ENCODE measurements at places on chromosomes 6 and 20.

GRCh38 chr20:34011275-34011674 is 17.6 kb downstream of the RALY start:
- DNase-seq: no peak

DNA sequence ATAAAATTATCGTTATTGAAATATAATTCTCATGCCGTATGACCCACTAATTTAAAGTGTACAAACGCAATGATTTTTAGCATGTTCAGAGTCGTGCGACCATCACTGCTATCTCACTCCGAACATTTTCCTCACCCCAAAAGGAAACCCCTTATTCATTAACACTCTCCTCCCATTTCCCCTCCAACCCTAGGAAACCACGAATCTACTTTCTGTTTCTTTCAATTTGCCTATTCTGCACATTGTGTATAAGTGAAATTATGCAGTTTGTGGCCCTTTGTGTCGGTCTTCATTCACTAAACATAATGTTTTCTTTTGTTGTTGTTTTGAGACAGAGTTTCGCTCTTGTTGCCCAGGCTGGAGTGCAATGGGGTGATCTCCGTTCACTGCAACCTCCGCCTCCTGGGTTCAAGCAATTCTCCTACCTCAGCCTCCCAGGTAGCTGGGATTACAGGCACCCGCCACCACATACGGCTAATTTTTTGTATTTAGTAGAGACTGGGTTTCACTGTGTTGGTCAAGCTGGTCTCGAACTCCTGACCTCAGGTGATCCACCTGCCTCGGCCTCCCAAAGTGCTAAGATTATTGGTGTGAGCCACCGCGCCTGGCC is 99.7 kb upstream of the ZNF217 start:
- no peak for DNase-seq

DNA sequence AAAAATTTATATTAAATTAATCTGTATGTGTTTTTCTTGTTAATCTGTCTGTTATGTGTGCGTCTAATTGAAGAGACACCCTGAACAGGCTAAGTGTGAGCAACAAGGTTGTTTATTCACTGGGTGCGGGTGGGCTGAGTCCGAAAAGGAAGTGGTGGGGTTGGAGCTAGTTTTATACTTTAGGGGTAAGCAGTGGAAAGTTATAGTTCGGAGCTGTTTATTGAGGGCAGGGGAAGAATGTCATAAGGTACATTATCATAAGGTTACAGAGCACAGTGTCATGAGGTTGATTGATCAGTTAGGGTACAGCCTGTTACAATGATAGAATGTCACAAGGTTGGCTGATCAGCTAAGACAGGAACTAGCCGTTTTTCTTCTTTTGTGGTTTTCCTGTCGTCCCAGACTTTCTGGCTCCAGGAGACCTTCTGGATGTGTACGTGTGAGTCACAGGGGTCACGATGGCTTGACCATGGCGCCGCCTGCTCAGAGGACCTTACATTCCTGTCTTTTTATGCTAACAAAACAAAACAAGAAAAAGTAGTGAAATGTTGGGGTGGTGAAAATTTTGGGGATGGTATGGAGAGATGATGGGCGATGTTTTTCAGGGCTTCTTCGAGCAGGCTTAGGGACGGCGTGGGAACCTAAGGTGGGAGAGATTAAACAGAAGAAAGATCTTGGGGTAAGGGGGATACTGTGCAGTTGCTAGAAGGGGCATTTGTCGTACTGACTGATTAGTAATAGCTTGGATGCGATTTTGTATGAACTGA is 754.0 kb upstream of the ADGRB3 start:
- no peak for DNase-seq

DNA sequence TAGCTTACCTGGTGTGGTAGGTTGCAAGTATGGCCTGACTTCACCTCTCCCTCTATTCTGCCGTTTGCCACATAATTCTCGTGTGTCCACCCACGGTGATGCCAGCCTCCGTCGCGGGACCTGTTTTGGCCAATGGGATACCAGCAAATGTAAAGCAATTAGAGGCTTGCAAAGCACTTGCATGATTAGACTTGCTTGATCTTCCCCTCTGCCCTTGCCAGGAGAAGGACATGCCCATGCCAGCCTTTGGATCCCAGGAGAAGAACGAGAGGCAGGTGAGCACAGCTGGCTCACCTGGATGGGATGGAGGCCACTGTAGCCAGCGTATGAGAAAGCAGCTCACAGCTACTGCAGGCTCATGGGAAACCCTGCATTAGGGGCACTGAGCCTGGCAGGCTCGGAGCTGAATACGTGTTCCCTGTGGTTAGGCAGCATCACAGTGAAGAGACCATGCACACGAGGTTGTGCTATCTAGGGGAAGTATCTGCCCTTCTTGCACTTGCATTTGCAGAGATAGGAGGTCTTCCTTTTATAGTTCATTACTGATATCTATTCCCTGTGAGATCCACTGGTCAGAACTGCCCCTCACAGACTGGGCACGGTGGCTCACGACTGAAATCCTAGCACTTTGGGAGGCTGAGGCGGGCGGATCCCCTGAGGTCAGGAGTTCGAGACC is 62.4 kb downstream of the TMEM242 start:
- no peak for DNase-seq

- no peak for DNase-seq
These were observed 73.6 kb upstream of the HCRTR2 start for GRCh38 chr6:55100686-55101085.

DNA sequence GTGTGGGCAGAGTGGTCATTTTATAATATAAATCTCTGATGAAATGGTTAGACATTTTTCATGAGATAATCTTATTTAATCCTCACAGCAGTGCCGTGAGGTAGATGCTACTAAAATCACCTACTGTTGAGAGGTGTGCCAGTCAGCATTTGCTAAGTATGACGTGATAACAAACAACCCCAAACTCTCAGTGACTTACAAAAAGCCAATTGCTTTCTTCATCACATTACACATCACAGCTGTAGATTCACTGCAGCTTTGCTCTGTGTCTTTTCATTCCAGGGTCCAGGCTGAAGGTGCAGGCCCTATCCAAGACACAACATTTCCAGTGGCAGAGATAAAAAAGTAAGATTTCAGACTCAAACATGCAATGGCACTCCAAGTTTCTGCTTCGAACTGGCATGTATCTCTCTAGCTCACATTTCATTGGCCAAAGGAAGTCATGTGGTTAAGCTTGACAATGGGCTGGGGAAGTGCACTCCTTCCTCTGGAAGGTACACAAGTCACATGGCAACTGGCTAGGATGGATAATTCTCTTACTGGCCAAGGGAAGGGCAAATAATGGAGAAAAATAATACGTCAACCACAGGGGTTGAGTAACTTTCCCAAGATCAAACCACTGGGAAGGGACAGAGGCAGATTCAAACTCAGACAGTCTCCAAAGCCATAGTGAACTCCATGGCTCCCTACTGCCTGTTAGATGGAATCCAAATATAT is 69.5 kb upstream of the EPB41L1 start:
- no peak for DNase-seq

DNA sequence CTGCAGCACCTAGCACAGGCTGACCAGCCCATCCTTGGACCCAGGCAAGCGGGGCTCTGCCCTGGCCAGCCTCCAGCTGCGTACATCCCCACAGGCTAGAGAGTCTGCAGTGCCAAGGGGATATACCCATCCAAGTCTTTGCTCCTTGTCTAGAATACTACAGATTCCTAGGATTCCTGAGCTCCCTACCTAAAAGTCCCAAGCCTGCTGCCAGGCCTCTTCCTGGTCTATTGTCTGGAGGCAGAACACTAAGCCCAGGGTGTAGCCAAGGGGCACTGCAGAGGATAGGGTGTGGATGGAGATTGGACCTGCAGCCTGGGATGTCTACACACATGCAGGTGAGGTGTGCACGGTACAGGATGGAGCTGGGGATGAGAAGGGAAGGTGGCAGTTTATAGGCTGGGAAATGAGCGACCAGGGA is 90.0 kb upstream of the SIRPA start:
- DNase-seq: no peak

DNA sequence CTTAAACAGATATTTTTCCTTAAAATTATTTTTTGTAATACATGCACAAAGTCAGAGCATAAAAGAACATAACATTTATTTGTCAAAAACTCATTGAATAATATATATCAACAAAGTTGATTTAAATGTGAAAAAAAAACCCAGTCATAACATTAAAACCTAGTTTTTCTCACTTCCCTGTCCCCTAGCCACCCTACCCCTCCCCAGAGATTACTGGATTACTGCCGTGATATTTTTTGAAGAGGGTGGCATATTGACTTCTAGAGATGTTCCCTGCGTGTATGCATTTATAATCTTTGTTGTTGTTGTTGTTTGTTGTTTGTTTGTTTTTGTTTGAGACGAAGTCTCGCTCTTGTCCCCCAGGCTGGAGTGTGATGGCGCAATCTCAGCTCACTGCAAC is 52.4 kb upstream of the ARMC2 start:
- DNase-seq: no peak

GRCh38 chr20:60882836-60883235 is 369.2 kb upstream of the CDH4 start:
- DNase-seq: no peak
